ENCODE measurements at places on chromosomes 5 and 9.
A peak's percentile ranks its signal among the peaks of the same experiment; 100 is the strongest.

GRCh38 chr9:18474783-18475182, 830 bp downstream of the ADAMTSL1 start:
- no peak for DNase-seq

GRCh38 chr9:111952559-111952958, 55.9 kb downstream of the UGCG start:
- DNase-seq: no peak

DNA sequence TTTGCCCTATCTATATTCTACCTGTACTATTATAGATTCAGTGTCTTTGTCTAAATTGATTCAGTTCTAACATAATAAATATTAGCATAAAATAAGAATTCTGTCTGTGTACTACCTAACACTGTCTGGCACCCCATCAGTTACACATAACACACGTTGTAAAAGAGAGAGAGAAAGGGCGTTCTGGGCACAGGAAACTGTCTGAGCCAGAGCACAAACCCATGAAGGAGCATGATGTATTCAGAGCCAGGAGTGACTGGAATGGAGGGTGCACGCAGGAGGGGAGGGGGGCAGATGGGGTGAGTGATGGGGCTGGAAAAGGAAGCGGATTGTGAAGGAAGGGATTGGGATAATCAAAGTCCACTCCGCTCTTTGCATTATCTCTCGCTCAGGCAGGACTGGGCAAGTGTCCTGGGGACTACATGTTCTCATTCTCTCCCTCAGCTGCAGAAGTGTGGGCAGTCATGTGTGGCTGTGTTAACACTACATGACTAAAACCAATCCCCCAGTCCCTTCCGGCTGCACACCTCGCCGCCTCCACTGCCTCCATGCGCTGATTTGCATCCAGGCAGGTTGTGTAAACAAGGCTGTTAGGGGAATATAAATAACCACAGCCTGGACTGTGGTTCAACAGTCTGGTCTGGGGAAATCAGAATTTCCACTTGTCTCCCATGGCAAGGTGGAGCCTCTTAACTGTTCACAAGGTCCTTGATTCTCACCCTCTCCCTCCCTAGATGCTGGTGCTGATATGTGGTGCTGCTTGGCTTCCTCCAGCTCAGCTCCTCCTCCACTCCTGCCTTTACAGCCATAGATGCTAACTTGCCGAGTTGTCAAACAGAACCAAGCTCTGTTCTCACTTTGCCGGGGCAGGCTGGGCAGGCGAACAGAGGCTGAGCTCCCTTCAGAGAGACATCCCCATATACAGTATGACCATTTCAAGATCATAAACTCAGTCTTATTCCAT, 367.5 kb upstream of the BRINP1 start:
- no peak for DNase-seq

DNA sequence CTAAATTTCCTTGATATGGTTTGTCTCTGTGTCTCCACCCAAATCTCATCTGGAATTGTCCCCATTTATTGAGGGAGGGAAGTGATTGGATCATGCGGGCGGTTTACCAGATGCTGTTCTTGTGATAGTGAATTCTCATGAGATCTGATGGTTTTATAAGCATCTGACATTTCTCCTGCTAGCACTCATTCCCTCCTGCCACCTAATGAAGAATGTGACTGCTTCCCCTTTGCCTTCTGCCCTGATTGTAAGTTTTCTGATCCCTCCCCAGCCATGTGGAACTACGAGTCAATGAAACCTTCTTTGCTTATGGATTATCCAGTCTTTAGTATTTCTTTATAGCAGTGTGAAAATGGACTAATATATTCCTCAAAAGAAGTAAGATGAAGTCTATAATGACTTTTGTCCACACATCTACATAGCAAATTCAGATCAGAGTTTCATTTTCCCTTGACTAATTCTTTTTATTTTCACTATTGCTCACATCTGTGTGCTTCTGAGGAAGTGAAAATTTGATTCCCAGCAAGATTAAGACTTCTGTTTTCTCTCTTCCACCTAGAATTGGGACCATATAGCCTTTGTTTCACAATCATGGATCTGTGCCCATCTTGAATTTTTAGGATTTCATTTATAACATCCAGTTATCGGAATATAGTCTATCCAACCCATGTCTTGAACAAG, 393.5 kb downstream of the DMAC1 start:
- no peak for DNase-seq

DNA sequence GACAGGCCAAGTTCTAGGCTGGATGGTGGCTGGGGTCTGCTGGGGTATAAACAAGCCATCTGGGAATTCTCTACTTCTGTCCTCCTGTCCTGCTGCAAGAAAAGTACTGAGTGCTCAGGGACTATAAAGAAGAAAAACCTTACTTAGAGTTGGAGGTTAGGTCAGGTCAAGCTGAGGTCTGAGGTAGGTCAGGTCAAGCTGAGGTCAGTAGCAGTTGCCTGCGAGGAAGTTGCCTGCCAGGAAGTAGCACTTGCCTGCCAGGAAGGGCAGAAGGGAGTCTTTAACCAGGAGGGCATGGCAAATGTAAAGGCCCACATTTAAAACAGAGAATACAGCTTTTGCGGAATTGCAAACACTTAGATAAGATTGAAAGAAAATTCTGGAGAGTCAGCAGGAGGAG, 51.3 kb upstream of the PRLR start:
- DNase-seq: no peak

- no peak for DNase-seq
Measured at GRCh38 chr5:136075466-136075891, 46.7 kb downstream of the TGFBI start.

- DNase-seq: no peak
Measured at GRCh38 chr5:9363449-9363848, 182.4 kb downstream of the SEMA5A start.

DNA sequence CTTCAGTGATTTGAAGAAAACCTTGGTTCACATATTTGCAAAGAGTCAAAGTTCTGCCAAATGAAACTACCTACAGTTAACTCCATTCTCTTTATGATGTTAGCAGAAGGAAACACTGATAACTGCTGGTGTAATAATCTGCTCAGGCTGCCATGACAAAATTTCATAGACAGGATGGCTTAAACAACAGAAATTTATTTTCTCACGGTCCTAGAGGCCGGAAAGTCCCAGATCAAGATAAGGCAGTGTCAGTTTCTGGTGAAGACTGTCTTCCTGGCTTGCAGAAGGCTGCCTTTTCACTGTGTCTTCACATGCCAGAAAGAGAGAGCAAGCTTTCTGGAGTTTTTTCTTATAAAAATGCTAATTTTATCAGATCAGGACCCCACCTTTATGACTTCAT, 102.4 kb upstream of the PARP8 start:
- DNase-seq: no peak

DNA sequence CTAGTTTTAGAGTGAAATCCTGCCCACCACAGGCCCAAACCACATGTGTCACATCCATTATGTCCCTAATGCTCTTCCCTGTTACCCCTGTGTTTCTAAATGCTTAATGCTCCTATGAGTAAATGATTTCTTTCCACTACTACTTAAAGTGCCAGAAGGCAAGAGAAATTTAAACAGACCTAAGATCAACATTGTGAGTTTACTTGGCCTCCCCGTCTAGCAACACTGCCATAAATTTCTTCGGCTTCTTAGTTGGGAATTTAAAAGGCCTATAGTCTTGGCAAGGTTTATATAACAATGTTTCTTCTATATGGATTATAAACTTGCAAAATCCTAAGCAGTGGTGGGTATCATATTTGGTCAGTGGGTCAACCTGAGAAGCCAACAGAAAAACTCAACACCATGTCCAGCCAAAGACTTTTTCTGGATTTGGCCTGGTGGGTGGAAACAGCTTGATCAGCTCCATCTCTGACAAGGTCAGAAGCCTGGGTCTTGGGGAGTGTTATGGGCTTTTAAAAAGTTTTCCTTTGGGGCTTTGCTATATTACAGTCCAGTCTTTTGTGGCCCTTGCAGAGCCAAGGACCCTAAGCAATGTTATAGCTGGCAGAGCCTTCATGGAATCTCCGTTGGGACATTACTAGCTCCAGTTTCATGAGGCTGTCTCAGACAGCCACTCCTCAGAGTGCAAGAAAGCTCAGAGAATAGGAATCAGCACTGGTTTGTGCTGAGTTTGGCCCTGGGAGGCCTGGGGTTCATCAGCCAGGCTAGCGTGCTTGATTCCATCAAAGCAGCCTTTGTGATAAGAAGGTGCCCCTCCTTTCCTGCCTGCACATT, 119.8 kb downstream of the PRDM6 start:
- DNase-seq: no peak

DNA sequence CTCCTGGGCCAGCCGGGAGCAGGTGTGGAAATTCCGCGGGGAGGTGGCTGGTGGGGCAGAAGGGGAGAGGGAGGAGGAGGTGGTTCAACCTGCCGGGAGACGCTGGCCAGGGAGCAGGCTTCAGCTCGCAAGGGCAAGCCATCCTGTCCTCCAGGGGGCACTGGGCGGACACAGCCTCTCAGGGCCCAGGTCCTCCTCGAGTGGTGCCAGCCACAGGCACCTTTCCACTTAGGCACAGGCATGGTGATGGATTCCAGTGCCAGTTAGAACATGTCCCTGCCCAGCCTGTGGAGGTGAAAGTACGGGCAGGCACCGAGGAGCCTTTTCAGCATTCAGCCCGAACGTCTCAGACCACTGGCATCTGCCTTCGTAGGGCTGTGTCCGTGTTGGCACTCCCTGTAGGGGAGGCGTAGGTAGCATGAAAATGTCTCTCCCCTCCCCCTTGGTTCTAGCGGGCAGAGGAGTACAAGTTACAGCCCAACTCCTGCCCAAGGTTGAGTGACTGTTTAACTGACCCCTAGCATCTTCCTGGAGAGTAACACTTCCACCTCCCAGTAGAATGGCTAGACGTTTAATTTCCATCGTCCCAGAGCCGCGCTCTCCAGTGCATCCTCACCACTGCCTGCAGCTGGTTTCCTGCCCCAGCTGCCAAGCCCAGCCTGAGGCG, 48.9 kb downstream of the DAB2IP start:
- no peak for DNase-seq

- DNase-seq: no peak
Measured at GRCh38 chr9:71446473-71447411, 321.6 kb downstream of the CEMIP2 start.

DNA sequence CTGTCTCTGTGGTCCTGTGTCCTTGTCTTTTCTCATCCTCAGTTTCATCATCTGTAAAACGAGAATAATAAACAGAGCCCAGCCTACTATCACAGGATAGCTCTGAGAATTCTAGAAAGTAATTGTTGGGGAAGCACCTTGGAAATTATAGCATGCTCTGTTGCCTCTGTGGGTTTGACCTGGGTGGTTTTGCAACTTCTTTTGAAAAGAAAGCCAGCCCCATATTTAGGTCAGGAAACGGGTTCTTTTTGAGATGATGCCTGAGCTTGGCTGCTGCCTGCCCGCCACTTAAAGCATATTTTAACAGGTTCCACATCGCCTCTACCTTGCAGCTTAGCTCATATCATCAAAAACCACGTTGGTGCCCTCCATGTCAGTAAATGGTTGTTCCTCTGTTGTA, 111.1 kb downstream of the TLR4 start:
- no peak for DNase-seq

DNA sequence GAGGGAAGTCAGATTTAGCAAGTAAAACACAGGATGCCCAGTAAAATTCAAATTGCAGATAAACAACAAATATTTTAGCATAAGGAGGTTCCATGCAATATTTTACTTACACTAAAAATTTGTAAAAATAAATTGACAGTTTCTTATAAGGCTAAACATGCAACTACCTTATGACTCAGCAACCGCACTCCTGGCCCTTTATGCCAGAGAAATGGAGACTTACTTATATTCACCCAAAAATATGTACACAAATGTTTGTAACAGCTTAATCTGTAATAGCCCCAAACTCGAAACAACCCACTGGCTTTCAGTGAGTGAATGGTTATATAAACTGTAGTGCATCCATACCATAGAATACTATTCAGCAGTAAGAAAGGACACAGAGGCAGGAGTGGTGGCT, 28.6 kb upstream of the TRIM14 start:
- no peak for DNase-seq

- DNase-seq: no peak
Measured at GRCh38 chr5:14364576-14365472, 216.8 kb upstream of the OTULINL start.

DNA sequence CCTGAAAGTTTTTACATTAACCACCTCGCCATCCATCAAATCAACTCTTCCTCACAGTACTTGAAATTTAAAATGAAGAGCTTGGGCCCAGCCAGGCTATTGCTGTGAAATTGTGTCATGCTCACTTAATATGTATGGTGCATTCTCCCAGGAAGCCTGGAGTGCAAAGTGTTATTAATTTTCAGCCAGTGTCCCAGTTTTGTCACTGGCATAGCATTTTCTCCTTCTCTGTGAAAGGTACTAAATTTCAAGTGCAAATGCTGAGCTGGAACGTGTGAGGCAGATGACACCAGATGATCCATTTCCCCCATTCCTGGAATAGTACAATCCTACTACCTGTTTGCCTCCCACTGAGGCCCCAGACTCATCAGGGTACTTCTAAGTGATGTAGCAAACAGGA, 397.6 kb upstream of the ACTBL2 start:
- no peak for DNase-seq

DNA sequence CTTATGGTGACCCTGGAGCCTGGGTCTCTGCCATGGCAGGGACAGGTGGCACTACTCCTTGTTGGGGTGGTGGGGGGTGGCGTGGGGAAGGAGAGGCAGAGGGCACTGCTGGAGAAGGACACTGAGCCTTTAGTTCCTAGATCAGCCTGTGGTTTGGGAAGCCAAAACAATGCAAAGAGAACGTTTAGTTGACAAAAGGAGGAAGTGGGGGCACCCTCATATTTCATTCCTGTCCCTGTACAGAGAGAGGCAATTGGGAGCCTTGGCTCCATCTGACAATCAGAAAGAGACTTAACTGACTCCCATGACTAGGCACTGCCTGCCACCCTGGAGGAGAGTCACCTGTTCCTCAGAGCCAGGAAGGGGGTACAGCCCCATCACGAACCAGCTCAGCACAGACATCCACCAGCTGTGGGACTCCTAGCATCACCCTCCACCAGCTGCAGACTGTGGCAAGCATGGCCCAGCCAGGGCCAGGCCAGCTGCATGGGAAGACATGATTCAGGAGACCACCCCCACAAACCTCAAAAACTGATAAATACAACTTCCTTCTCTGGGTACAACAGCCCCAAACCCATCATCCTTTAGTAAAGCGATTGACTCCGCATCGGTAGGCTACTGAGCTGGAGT, 257.5 kb downstream of the HSPA4 start:
- no peak for DNase-seq

DNA sequence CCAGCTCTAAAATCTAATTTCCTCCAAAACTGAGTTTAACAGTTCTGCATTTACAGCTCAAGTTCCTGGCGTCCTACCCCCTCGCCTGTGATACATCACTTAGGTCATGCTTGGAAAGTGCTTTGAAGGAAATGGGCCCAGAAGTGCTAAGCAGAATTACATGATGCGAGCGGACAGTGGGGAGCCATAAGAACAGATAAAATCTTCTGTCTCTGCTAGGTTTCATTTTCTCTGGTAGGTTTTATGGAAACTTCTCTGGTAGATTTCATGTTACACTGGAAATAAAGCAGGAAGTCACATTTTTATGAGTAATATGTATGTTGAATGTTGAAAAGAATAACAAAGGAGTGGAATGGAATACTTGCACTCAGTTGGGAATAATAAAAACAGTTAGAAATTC, 138.3 kb downstream of the ZDHHC21 start:
- DNase-seq: no peak

GRCh38 chr5:127056896-127057295, 16.4 kb downstream of the C5orf63 start:
- no peak for DNase-seq

GRCh38 chr5:132180134-132180745, 47.4 kb downstream of the P4HA2 start:
- DNase-seq: no peak

- peak; percentile 24 for DNase-seq
Measured at GRCh38 chr9:92808726-92809451, 44.3 kb upstream of the BICD2 start.

- no peak for DNase-seq
Measured at GRCh38 chr9:130144703-130145102, 27.5 kb upstream of the NCS1 start.
